NCI-H1092 treated with DMSO at 0.1 percent for 48 hours (cell line): ENCODE measurements at places on chromosomes 11 and 22.

- DNase-seq = no peak
These were observed 13.5 kb downstream of the CCDC90B start for GRCh38 chr11:83272627-83273026.

GRCh38 chr11:8056810-8057463, 24.1 kb upstream of the TUB start:
- DNase-seq = no peak

DNA sequence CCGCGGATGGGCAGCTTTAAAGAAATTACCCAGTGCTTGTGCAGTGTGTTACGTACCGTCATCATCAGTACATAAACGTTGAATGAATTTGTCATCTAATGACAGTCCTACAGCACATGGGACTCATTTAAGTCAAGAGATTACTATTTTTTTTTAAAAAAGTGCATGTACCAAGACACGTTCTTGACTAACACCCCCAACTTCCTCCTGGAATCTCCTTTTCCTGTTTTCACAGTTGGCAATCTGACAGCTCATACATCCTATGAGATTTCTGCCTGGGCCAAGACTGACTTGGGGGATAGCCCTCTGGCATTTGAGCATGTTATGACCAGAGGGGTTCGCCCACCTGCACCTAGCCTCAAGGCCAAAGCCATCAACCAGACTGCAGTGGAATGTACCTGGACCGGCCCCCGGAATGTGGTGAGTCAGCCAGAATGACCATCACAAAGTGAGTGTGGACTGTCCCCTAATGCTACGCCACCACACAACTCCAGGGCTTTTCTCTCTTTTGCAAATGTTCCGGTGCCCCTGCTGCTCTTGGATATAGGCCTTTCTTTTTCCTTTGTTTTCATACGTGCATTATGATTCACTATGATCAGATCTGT, 162.0 kb upstream of the SORL1-AS1 start:
- DNase-seq = no peak

DNA sequence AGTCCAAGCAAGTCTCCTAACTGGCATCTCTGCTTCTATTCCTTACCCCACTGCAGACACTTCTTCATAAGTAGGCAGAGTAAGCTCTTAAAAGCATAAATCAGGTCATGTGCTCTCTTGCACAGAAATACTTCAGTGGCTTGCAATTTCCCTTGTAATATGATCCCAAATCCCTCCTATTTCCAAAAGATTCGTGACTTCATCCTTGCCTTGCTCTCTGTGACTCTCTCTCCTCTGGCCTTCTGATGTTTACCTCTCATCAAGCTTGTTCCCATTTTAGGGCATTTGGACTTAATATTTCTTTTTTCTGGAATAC, 37.4 kb upstream of the NCR3LG1 start:
- no peak for DNase-seq

DNA sequence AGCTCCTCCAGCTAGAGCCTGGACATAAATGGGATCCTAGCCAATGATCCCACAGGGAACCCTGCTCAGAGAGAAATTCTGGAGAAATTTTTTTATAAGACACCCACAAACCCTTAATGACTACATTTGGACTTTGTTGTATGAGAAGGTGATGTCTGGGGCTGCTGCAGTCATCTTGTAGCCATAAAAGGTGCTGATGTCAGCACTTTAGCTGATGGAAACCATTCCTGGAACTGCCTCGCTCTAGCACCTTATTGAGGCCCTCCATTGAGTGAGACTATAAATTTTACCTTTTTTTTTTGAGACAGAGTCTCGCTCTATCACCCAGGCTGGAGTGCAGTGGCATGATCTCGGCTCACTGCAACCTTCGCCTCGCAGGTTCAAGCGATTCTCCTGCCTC, 610.7 kb downstream of the OPCML start:
- DNase-seq = no peak

DNA sequence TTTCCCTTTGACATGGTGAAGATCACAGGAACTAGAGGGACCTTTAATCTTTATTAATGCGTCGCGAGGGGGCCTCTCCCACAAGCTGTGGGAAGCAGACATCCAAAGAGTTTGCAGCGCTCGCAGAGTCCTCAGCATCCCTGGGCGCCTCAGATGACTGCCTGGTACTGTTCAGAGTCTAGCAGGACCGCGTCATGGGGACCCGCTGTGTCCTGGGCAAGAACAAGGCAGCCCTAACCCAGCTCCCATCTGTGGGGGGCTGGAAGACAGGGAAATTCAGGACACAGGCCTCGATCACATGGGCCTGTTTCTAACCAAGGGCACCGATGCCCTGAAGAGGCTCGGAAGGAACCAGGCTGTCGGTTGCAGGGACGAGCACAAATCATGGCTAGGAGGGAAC, 40.0 kb downstream of the CACNG2 start:
- no peak for DNase-seq

- DNase-seq = peak; percentile 84
These were observed 10.8 kb upstream of the OR51D1 start for GRCh38 chr11:4626207-4627099.

GRCh38 chr11:70487756-70488155, 89.4 kb downstream of the CTTN start:
- DNase-seq = no peak

GRCh38 chr11:124586238-124586860, 16.6 kb downstream of the OR8A1 start:
- peak; percentile 58 for DNase-seq

DNA sequence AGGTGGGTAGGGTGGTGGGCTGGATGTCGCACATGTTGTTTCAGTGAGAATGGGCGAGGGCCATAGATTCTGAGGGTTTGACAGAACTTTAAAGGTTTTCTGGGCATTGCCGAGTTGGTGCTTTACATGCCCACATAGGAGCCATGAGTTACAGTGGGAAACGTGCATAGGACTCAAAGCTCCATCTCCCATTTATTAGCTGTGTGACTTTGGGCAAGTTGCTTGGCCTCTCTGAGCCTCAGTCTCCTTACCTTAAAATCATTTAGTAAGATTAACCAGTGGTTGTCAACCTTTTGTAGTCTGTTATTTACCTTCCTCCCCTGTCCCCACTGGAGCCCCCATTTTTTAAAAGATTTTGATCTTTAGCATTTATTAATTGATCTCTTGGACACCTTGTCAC, 67.4 kb downstream of the SYT13 start:
- no peak for DNase-seq

GRCh38 chr11:94494126-94494680, 419 bp downstream of the ANKRD49 start:
- no peak for DNase-seq

DNA sequence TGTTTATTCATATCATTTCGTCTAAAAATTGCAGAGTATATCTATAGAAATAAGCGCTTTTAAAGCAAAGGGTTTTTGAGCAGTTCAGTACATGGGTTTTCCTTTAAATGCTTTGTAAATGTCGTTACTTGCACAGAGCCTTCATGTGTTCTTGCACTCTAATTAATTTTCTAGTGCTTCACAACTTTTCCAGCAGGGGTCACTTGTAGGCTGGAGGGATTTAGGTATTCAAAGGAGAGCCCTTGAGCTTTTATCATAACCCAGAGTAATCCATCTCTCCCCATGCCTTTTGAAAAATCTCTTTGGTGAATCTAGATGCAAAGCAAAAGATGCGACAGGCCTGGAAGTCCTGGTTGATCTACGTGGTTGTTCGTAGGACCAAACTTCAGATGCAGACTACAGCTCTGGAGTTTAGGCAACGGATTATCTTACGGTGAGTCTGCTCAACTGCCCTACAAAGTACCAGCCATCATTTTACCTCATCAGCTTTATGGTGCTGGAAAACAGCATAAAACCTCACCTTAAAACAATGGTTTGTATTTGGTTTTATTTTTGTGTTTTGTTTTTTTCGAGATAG, 60.4 kb downstream of the SFI1 start:
- DNase-seq = peak; percentile 14

DNA sequence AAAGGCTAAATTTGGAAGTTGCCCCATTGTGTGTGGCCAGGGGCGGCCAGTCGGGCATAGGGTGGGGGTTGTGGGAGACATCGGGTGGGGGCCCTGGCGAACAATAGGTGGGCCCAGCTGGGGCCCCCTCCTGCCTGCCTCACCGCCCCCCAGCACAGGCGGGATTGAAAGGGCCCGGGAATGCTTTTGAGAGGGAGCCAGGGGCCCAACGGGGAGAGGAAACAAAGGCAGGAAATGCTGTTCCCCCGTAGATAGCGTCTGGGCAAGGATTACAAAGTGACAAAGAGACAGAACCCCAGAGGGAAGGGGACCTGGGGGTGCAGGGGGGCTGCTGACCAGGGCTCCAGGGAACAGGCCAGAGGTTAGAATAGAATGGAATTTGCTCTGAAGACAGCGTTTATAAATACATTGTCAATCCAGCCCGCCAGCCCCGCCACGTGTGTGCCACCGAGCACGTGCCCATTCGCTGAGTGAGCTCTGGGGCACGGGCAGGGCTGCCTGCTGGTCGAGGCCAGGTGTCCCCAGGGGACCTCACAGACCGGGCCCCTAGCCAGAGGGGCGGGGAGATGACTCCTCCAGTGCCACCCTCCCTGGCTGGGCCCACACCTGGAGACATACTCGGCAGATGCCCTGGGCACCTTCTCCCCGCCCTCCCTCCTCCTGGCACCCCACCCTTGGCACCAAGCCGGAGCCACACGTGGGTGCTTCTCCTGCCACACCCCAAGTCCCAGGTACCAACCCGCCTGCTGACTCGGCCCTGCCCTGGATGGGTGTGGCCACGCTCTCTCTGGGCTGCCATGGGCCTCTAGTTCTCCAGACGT, 9.7 kb downstream of the PDGFB start:
- no peak for DNase-seq

GRCh38 chr11:61448552-61448927, 18.6 kb downstream of the SDHAF2 start:
- DNase-seq = no peak

DNA sequence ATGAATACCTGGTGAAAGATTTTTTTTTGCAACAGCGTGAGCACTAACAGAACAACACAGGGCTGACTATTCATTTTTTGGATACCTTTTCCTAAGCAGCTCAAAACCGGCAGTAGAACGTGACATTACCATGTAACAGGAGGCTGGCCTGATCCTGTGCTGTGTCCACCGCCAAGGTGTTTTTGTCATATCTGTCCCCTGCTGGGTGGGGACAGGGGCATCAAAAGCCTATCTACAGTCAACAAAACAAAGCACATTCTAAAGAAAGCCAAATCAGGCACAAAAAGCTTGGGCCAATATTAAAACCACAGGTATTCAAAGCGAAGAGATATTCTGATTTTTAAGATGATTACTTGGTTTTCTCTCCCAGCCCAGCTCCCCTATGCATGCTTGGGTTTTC, 151.2 kb downstream of the LRRC4C start:
- no peak for DNase-seq

- DNase-seq = no peak
These were observed 309.8 kb downstream of the CASP12 start for GRCh38 chr11:104588446-104588845.

DNA sequence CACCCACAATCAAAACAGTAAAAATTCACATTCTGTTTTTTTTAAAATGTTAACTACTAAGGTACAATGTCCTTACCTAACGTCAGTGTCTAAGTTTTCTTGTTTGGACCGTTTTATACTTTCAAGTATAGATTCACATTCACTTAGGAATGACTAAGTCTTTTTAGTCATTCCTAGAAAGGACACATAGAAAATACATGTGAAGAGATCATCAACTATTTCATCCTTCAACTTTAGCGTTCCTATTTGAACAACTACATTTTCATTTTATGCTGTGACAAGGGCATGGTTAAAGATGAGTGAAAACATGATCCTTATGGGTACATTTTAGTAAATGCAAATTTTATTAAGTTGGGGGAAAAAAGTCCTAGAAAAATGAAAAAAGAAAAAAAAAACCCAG, 62.8 kb downstream of the DDX10 start:
- no peak for DNase-seq

GRCh38 chr11:70912226-70912840, 340.0 kb downstream of the SHANK2 start:
- peak; percentile 43 for DNase-seq

GRCh38 chr11:11864803-11865202, 23.0 kb downstream of the USP47 start:
- no peak for DNase-seq

DNA sequence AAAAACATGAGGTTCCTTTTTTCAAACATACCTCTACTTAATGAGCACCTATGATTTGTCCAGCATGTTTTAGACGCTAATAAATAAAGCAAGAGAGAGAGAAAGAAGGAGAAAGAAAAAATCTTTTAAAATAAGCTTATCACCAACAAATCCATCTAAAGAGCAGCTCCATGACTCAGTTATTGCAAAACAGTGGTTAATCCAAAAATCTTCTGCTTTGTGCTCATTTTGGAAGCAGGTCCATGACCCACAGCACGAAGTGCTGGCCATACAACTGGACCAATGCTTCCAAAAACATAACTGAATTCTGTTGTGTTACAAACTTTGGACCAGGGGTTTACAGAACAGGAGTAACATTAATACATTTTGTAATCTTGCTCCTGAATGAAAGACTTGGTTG, 696.6 kb downstream of the KCNA4 start:
- no peak for DNase-seq

GRCh38 chr11:70522593-70523311, 124.4 kb downstream of the CTTN start:
- DNase-seq = peak; percentile 84

DNA sequence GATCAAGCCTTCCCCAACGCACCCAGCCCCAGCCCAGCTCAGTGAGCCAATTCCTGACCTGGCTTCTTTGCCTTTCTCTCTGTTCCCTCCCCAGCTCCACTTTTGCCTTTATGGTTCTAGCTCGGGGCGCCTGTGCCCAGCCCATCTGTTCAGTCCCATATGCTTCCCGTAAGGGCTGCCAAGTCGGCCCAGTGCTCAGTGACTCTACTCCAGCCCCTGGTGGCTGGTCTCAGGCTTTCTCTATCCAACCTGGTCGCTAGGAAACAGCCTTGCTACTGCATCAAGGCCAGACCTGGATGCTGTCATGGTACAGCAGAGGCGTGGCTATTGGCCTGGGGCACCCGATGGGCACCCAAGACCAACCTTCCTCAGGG, 178.0 kb downstream of the DSCAML1 start:
- peak; percentile 40 for DNase-seq

- DNase-seq = no peak
These were observed 35.2 kb upstream of the FADD start for GRCh38 chr11:70167723-70168404.

DNA sequence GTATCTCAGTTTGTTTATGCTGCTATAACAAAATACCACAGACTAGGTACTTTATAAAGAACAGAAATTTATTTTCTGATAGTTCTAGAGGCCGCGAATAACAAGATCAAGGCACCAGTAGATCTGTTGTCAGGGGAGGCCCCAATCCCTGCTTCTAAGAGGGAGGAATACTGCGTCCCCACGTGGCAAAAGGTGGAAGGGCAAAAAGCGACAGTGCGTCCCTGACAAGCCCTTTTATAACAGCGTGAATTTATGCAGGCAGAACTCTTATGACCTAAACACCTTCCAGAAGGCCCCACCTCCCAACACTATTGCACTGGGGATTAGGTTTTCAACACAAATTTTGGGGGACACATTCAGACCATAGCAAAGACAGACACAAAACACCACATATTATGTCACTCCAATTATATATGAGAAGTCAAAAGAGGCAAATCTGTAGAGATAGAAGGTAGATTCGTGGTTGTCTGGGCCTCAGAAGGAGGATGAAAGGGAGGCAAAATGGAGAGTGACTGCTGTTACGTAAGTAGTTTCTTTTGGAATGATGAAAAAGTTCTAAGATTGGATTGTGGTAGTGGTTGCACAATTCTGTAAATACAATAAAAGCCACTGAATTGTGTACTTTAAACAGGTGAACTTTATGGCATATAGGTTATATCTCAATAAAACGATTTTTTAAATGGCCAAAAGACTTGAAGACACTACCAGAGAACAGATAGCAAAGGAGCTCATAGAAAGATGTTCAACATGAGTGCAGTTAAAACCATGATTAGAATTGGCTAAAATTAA, 30.1 kb upstream of the TNRC6B start:
- DNase-seq = no peak

- DNase-seq = no peak
These were observed 13.8 kb upstream of the MIAT start for GRCh38 chr22:26643418-26644100.
